Activated T-cell treated with anti-CD3 and anti-CD28 coated beads for 48 hours (primary cell): ENCODE measurements at places on chromosomes 3 and 15.

DNA sequence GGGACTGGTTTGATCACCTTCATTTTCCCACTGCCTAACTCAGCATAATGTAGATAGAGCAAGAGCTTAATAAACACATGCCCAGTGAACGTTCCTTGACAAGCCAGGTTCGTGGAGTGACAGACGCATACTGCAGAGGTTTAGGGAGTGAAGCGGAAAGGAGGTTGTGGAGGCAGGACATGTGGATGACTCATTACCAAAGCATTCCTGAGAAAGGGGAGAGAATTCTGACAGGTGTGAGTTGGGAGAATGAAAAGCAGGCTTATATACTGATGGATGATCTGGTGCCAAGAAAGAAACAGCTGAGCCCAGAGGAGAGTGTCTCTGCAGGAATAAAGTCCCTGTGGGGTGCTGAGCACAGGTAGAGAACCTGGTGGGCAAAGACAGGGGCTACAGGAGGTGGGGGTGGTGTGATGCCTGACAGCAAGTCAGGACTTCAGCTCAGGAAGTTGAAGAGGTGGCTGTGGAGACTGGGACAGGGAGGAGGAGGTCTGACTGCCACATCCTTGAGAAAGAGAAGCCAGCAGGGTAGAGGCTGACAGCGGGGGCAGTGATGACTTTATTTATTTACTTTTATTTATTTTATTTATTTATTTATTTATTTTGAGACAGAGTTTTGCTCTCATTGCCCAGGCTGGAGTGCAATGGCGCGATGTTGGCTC lies 2.4 kb upstream of the RPL29 start:
- no peak for DNase-seq

GRCh38 chr3:122427857-122428471 lies 12.1 kb upstream of the WDR5B start:
- DNase-seq: no peak

DNA sequence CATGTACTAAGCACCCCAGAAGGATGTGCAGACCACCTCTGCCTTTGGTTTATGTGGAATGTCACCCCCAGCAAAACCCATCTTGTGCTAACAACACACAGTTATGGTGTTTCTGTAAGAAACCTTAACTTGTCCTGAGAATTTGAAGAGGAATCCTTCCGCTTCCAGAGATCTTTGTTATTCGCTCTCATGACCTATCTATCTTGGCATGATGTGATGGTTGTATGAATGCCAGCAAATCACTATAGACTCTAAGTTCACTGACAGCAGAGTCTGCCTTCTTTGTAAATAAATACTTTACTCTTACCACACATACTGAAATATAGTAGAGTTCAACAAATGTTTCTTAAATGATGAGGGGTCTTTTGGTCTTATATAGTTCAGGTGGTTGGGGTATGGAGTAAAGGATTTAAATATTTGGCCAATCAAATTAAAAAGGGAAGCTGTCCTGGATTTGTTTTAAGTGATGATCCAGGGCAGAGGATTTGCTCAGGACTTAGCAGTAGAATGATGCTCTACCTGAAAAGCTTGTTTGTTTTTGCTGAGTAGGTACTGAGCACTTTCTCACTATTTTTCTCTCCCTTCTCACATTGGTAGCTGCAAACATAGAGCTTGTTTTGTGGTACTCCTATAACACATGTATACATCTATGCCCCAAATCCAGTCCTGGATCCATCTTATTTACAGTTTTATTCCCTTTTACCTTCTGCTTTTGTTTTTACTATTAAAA lies 27.9 kb upstream of the RTP1 start:
- no peak for DNase-seq

GRCh38 chr3:58202917-58203360 lies 7.8 kb downstream of the DNASE1L3 start:
- no peak for DNase-seq

GRCh38 chr3:195077611-195078540 lies 193.1 kb downstream of the XXYLT1 start:
- no peak for DNase-seq

DNA sequence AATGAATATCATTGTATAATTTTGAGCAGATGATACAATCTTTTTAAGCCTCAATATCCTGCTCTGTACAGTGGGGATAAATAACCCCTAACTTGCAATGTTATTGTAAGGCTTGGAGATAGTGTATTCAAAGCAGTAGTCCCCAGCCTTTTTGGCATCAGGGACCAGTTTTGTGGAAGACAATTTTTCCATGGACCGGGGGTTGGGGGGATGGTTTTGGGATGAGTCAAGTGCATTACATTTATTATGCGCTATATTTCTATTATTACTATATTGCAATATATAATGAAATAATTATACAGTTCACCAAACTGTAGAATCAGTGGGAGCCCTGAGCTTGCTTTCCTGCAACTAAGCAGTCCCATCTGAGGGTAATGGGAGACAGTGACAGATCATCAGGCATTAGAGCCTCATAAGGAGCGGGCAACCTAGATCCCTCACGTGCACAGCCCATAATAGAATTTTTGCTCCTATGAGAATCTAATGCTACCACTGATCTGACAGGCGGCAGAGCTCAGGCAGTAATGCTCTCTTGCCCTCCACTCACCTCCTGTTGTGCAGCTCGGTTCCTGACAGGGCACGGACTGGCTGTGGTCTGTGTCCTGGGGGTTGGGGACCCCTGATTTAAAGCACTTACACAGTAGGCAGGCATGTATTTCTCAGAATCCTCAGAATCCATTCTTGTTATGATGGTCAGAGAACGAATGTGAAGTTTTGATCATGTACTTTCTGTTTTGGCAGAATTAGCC lies 102.2 kb downstream of the PTPRG start:
- DNase-seq: no peak

DNA sequence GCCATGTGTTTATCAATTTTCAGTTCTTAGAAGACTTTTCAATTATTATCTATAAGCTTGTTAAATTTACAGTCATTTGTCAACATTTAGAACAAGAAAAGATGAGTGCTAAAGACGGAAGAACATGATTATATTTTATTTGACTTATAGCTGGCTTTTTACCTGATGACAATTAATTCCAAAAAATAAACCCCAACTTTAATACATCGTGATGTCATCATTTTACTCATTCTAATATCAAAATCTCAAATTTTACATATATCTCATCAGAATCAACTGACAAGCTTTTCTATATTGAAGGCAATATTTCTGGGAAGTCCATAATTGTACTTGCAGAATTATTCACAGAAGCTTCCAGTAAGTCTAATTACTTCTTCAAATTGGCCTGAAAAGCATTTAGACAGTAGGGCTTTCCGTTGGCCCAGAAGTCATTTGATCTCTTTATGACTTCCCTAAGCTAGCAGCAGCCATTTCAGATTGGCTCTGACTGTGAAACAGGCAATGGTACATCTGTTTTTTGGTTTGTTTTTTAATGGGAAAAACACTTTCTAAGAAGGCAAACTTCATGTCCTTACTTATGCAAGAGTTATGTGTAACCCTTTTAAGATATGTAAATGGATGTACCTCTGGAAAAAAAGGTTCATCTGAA lies 234.7 kb upstream of the PLSCR5 start:
- no peak for DNase-seq

DNA sequence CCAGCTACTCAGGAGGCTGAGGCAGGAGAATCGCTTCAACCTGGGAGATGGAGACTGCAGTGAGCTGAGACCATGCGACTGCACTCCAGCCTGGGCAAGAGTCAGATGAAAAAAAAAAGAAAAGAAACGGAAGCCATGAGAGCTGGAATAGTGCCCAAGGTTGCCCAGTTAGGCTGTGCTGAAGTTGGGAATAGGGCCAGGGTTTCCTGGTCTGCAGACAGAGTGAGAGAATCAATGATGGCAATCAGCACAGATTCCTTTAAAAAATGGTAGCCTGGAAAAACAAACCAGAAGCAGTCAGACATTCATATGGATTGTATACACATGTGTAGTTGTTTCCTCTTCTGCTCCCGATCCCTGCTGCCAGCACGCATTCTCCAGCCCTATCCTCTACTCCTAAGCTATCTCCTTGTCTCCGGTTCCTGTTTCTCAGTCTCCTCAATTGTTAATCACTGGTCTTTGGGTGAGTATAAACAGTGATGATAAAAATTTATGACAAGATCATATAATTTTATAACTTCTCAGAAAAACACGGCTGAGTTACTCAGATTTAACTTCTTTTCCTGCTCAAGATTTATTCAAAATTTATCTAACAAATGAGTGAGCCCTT lies 316.2 kb upstream of the UMPS start:
- DNase-seq: no peak

DNA sequence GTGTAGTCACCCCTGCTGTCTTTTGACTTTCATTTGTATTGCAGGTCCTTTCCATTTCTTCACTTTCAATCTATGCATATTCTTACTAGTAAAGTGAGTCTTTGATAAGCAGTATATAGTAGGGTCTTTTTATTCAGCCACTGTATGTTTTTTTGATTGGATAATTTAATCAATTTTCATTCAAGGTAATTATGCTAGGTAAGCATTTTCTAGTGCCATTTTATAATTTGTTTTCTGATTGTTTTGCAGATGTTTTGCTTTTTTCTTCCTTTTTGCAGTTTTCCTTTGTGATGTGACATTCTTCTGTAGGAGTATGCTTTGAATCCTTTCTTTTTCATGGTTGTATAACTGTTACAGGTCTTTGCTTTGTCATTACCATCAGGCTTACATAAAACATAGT lies 504.3 kb upstream of the GBE1 start:
- no peak for DNase-seq

DNA sequence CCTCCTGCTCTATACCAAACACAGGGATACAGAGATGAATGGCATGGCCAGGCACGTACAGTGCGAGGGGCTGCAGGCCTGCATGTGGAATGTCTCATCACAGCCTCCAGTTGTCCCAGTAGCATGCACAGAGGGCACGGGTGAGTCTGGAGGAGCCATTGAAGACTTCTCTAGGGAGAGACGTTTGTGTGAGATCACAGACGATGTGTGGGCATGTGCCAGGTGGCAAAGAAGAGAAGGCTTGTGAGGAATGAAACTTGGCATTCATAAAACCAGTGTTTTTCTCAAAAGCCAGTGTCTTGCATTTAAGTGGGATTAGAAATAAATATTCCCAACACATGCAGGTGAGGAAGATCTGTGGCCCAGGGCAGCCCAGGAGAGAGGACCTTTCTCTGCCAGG lies 119.1 kb upstream of the UBE3A start:
- DNase-seq: no peak

GRCh38 chr3:106305127-106305526 lies 436.3 kb upstream of the CBLB start:
- DNase-seq: no peak
